Eye (tissue), 1 donor: ENCODE measurements at places on chromosomes 16 and 17.

- DNase-seq = no peak
Measured at GRCh38 chr17:69815406-69815805, 259.6 kb upstream of the KCNJ16 start.

GRCh38 chr17:19533036-19533717, 477 bp upstream of the SLC47A1 start:
- DNase-seq = no peak

GRCh38 chr16:53789137-53789536, 85.2 kb downstream of the FTO start:
- DNase-seq = no peak

- no peak for DNase-seq
Measured at GRCh38 chr16:81649561-81650184, 129.4 kb upstream of the PLCG2 start.
